Central memory CD4-positive, alpha-beta T cell (primary cell): ENCODE measurements at places on chromosomes 6 and 20.

DNA sequence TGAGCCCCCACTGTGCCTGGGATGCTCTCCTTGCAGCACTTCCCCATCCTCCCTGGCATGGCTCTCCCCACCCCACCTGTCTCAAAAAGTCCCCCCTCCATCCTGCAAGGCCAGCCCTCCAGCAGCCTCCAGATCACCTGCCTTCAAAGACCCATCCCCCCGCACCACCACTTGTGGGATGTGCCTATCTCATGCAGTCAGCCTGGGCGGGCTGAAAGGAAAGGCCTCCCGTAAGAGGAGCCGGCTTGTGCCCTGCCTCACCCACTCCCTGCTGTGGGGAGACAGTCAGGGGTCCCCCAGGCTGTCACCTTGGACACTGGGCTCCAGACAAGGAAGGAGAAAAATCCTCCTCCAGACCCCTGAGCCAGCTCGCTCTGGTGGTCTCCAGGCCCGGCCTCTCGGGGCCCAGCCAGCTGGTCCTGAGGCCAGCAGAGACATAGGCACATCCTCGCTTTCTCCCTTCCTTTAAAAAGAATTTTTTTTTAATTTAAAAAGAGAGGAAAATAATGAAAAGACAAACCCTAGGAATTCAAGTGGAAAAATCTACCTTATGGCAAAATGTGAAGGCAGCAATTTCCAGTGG is 77.3 kb downstream of the GRM4 start:
- no peak for DNase-seq

- DNase-seq = no peak
These were observed 119.2 kb upstream of the LAMA2 start for GRCh38 chr6:128763599-128764300.

GRCh38 chr6:64789476-64789875 is 917.5 kb downstream of the EYS start:
- no peak for DNase-seq

DNA sequence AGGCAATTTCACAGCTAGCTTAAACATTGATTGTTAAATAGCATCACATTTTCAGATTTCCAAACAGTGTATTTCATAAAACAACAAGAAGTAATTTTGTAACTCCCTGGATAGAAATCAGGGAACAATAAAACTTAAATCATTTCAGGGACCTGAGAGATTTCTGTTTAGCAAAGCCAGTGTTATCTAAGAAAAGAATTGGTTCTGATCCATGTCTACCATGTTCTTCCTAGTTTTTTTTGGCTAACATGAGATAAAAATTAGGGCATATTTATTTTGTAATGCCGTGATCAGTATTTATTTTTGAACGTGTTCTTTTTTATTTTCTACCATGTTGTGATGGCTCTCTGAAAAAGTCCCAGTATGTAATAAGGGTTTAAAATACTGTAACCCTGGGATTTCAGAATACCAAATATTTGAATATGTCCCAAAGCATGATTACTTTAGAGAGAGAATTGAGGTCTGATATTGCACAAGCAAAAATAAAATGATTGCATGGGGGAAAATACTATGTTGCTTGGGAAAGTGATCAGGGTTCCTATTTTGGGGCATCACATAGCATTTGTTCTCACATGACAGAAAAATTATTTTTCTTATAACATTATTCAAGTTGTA is 188.7 kb upstream of the CEP162 start:
- no peak for DNase-seq

- peak; percentile 44 for DNase-seq
These were observed 30.9 kb downstream of the MAP3K5 start for GRCh38 chr6:136761227-136761922.

DNA sequence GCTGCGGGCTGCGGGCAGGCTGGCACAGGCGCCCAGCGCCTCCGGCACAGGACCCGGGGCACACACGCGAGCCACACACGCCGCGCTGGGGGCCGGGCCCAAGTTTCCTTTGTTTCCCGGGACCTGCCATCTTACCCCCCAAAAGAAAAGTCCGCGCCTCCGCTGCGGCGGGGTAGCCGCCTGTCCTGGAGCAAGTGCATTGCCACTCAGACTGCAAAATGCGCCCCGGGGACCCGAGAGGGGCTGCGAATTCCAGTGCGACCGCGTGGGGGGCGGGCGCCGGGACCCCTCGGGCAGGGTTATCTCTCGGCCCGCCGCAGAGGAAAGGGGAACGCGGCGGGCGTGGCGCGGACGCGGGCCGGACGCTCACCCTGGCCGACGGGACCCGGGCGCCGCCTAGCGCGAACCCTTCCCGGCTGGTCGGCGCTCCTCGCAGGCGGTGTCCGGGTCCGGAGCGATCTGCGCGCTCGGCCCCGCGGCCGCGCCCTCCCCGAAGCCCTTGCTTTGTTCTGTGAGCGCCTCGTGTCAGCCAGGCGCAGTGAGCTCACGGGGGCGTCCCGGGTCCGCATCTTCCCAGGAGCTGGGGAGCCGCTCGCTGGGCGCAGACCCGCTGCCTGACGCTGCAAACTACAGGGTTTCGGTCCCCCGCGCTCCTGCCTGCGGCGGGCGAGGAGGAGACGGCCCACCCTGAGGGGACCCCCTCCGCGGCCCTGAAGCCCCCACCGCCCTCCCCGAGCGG is 639 bp upstream of the CD24 start:
- no peak for DNase-seq

DNA sequence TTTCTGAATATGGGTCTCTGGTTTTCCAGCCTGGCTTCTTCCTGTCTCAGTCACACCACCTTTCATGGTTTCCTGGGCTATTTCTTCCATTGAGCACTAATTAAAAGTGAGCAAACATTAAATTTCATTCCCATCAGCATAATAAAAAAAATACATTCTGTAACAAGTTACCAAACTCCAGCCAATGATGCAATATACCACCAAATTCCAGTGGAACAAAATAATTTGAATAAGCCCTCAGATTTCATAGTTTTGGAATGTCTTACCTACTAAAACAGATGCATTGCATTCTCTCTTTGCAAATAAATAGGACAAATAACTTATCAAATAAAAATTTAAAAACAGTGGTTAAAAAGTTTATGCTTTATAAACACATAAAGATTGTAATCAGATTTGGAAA is 97.8 kb upstream of the PRDM1 start:
- DNase-seq = no peak
